ENCODE measurements at places on chromosomes 6 and 20. TPM values are rescaled to one million over a fixed set of nuclear protein-coding genes. Genes with fewer than 3 reads are reported as not detected.

Gene HTR1B
- not detected for total RNA-seq

GRCh38 chr20:41599699-41600104 is 18.5 kb downstream of the CHD6 start:
- no peak for DNase-seq

DNA sequence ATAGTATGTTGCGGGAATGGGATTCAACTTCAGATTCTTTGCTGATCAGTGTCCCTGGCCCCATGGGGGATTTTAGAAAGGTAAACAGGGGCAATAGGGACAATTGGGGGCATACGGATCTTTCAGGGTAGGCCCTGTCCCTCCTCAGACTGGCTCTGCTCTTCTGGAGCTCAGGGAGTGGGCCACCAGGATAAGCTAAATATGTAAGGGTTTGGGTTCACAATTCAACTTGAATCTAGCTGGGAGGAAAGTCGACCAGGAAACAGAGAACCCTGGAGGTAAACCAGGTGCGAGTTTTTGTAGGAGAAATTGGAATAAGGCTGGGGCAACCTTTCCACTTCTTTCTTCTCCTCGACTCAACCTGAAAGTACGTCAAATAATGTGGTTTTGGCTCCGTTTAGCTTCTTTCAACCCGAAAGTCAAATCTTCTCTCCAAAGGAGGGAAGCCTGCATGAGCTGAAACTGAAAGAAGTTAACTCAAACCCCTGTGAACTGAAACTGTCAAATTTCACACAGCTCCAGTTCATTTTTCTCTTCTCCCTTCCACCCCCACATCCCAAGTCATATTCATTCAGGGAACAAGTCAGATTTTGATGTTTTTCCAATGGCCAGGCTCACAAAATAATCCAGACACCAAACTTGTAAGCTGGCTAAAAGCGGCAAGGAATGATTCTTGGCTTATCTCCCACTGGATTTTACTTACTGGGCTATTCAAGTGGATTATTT is 278.2 kb downstream of the CLIC5 start:
- no peak for DNase-seq

GRCh38 chr6:2478200-2478599 is 232.8 kb upstream of the GMDS start:
- no peak for DNase-seq

Measured in HT1080 (cell line).